CD4-positive, alpha-beta T cell treated with Interleukin-6 at 100 ng/mL for 8 hours (primary cell): ENCODE measurements at places on chromosomes 12 and 14.

DNA sequence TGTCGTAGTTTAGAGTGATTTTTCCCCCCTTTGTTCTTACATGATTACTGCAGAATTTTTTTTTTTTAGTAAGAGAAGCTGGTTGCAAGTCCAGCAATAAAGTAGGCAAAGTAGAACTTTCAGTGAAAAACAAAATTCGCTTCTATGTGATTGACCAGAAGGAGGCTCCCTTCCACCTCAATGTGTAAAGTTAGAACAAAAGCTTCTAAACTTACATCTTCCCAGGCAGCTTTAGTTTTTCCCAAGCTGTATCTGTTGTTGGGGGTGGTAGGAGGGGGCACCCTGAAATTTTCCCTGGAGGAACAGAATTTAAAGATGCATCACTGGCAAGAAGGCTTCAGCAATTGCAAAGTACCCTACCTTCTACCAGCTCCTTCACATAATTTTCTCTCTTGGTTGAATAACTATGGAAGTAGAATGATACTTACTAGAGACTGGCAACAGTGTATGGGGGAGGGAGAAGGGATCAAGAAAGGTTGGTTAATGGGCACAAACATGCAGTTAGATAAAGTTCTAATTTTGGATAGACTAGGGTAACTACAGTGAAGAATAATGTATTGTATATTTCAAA lies 87.3 kb upstream of the E2F7 start:
- DNase-seq = no peak

- DNase-seq = no peak
Observed at GRCh38 chr12:112239881-112240280, 114.5 kb downstream of the TRAFD1 start.

DNA sequence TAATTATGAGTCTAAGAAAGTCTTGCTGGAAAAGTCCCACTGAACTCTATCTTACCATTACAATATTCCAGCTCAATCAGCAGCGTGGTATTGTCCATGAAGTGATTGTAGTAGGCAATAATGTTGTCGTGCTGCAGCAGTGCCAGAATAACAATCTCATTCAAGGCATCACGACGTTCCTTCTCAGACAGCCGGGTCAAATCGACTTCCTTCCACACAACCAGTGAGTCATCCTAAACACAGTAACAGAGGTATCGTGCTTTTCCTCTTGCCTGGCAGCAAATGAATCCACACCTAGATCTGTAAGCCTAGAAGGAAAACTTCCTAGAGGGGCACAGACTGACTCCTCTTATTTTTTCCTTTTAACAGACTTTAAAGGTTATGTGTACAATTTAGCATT lies 2.9 kb downstream of the NEK9 start:
- peak; percentile 11 for DNase-seq

GRCh38 chr12:5713599-5714081 lies 231.4 kb downstream of the ANO2 start:
- DNase-seq = no peak

- DNase-seq = no peak
Observed at GRCh38 chr14:64038841-64039542, 186.2 kb downstream of the SYNE2 start.

- no peak for DNase-seq
Observed at GRCh38 chr14:55892906-55893305, 225.3 kb upstream of the PELI2 start.

- DNase-seq = no peak
Observed at GRCh38 chr14:81172353-81172752, 48.4 kb downstream of the GTF2A1 start.

- DNase-seq = no peak
Observed at GRCh38 chr12:22687361-22688076, 62.5 kb downstream of the ETNK1 start.

DNA sequence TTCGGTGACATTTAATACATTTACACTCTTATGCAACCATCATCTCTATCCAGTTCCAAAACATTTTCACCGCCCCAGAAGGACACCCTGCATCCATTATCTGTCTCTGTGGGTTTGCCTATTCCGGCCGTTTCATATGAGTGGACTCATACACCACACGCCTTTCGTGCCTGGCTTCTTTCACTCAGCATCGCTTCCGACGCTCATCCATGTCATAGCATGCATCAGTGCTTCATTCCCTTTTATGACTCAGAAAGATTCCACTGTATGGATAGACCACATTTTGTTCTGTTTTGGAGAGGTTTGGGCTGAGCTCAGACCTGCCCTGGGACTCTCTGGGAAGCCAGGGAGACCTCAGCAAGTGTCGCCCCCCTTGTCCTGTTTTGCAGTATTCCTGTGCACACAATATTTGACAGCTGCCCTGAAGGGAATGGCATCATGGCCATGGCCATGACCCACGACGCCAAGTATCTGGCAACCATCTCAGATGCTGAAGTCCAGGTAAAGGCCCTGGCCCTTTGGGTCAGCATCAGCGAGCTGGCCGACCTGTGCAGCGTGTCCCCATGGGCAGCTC lies 23.8 kb downstream of the CFAP251 start:
- no peak for DNase-seq

DNA sequence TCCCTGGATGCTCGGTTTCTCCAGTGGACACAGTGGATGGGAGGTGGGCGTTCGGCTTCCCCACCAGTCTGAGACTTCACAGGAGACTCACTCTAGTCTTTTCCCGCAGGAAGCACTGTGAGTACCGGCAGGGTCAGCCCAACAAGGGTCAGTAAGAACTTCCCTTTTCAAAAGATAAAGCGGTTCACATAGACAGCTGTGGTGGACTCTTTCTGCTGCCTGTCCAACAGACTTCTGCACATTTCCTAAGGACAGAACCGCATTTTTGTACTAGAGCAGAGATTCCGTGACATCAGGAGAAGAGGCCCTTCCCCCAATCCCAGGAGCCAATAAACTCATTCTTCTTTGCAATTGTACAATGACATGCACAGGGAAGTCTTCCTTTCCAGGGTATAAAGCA lies 10.4 kb downstream of the LTBR start:
- DNase-seq = no peak

DNA sequence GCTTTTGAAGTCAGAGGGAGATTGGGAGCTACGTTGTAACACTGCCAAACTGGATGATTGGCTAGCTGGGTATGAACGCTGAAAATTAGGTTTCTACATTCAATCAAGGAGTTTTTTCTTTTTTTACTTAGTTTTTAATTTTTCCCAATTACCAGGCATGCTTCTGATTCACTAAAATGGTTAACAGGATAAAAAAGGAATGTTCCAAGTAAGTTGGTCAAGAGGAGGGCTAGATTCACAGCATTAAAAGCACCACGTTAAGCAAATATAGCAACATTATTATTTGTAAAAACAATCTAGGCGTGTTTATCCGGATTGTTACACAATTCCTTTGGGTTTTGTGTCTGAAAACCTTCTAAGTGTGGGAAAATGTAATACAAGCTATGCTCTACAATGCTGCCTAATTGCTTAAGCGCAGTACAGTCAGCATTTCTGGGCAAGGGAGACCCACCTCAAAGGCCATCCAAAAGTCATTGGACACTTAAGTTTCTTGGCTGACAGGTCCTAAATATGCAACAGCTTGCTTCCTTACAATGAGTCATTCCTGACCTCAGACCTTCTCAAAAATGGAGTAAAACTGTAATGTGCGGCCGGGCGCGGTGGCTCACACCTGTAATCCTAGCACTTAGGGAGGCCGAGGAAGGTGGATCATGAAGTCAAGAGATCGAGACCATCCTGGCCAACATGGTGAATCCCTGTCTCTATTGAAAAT lies 1.2 kb downstream of the RPLP0 start:
- DNase-seq = peak; percentile 8

- DNase-seq = no peak
Observed at GRCh38 chr12:95227818-95228356, 10.3 kb downstream of the VEZT start.

GRCh38 chr12:97567619-97568110 lies 105.1 kb downstream of the RMST start:
- DNase-seq = no peak

- no peak for DNase-seq
Observed at GRCh38 chr12:2403221-2403976, 350.6 kb downstream of the CACNA1C start.

GRCh38 chr12:75868501-75868900 lies 163.1 kb downstream of the PHLDA1 start:
- no peak for DNase-seq

- DNase-seq = no peak
Observed at GRCh38 chr14:76930549-76930948, 98.0 kb downstream of the IRF2BPL start.
